CD4-positive, alpha-beta T cell (primary cell): ENCODE measurements at places on chromosomes 11 and 22.

DNA sequence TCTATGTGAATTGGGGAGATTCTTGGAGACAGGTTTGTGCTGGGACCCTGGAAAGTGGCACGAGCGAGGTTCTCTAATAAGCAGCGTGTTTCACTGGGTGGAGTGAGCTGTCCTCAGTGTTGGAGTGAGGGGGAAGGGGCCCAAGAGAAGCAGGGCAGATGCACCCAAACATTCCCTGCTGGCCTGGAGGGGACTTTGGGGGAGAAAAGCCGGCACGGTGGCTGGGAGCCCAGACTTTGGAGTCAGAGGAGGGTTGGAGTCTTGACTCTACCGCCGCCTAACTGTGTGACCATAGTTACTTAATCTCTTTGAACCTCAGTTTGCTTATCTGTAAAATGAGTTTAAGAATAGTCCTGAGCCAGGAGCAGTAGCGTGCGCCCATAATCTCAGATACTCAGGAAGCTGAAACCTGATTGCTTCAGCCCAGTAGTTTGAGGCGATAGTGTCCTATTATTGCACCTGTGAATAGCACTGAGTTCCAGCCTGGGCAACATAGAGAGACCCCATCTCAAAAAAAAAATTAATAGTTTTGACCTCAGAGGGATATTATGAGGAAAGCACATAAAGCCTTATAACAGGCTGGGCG lies 614 bp downstream of the NR1H3 start:
- peaks cover 17% of the 10 kb centered on the region for H3K4me1 ChIP-seq
- H3K27me3 ChIP-seq = no peaks in the 10 kb centered on the region
- H3K36me3 ChIP-seq = no peaks in the 10 kb centered on the region
- no peak overlapping the region for H3K27ac ChIP-seq
- no peak for DNase-seq

DNA sequence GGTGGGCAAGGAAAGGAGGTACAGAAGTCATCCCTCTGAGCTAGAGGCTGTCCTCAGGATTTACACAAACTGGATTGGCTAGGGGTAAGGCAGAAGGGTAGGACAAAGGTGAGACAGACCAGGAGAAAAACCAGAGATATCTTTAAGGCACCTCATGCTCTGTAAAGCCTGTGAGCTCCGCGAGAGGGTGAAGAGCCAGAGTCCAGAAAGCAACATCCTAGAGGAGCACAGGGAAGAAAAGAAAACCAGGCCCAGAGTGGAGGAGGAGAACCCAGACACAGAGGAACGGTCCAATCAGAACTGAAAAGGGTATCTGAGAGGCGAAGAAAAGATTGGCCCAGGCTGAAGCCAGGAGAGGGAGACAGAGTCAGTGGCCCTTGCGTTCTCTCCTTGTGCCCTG lies 5.1 kb downstream of the SLC37A4 start:
- H3K4me1 ChIP-seq = peaks cover 49% of the 10 kb centered on the region
- H3K27me3 ChIP-seq = no peaks in the 10 kb centered on the region
- H3K27ac ChIP-seq = no peak overlapping the region
- no peak overlapping the region for H3K4me3 ChIP-seq
- peaks cover 63% of the 10 kb centered on the region for H3K36me3 ChIP-seq

DNA sequence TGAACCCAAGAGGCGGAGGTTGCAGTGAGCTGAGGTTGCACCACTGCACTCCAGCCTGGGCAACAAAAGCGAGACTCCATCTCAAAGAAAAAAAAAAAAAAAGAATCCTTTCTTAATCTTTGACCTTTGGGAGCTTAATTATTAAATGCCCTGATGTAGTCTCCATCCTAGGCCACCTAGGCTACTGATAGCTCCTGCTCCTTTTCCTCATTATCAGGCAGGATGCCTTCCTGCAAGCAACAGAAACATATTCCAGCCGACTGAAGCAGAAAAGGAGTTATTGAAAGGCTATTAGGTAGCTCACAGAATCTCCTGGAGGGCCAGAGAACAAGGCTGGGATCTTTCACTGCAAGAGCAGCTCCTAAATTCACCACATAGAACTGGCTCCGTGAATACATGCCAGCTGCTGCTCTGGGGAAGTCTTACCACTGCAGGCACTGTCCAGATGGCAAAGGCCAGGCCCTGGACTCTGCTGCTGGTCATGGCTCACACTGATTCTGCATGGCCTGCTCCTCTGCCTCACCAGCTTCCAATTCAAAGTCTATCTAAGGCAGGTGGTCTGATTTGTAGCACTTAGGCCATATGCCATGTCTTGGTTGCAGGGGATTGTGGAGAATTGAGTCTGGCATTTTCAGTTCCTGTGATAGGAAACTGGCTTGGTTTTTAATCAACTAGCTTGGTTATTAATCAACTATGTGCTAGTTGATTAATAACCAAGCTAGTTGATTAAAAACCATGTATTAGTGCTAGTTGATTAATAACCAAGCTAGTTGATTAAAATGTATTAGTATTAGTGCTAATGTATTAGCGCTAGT lies 26.0 kb upstream of the POLD3 start:
- H3K4me3 ChIP-seq = no peak overlapping the region
- no peaks in the 10 kb centered on the region for H3K27me3 ChIP-seq
- no peak overlapping the region for H3K27ac ChIP-seq
- no peak for DNase-seq

DNA sequence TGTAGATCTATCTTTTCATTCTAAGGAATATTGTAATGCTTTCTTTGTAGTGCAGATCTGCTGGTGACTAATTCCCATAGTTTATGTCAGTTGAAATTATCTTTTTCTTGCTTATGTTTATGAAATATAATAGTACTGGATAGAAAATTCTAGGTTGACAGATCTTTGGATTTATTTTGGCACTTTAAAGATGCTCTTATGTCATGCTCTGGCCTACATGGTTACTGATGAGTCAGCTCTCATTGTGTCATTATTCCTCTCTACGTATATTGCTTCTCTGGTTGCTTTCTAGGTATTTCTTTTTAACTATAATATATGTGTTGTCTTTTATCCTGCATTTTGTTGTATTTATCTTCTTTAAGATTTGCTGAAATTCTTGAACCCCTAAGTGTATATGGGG lies 955.5 kb upstream of the CHORDC1 start:
- H3K36me3 ChIP-seq = no peaks in the 10 kb centered on the region
- no peak overlapping the region for H3K4me3 ChIP-seq
- DNase-seq = no peak
- H3K27me3 ChIP-seq = no peaks in the 10 kb centered on the region

DNA sequence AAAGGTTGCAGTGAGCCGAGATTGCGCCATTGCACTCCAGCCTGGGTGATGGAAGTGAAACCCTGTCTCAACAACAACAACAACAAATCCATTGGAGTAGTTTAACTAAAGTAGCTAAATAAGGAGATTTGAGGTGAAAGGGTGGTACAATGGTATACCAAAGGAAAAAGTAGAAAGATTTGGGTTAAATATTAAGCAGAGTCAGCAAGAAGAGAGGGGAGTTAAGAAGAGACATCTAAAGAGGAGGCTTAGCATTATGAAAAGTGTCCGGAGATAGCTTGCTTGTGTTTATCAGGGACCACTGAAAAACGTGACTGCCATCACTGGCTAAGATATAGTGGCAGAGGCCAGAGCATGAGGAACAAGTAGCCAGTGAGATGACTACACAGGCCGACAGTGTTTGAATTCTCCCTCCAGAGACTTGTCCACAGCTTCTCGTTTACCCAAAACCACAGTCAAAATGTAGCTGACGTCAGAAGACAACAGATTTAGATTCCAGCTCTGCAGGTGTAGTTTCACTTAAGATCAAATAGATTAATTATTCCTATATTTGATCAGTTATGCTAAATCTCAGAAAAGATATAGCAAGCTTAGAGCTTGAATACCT lies 32.6 kb upstream of the GRK2 start:
- H3K27ac ChIP-seq = no peak overlapping the region
- no peaks in the 10 kb centered on the region for H3K27me3 ChIP-seq
- no peak overlapping the region for H3K4me3 ChIP-seq
- H3K36me3 ChIP-seq = peaks cover 33% of the 10 kb centered on the region

GRCh38 chr11:77524539-77524938 lies 50.6 kb upstream of the PAK1 start:
- H3K4me1 ChIP-seq = no peaks in the 10 kb centered on the region
- H3K27me3 ChIP-seq = no peaks in the 10 kb centered on the region
- H3K27ac ChIP-seq = no peak overlapping the region
- no peaks in the 10 kb centered on the region for H3K36me3 ChIP-seq

DNA sequence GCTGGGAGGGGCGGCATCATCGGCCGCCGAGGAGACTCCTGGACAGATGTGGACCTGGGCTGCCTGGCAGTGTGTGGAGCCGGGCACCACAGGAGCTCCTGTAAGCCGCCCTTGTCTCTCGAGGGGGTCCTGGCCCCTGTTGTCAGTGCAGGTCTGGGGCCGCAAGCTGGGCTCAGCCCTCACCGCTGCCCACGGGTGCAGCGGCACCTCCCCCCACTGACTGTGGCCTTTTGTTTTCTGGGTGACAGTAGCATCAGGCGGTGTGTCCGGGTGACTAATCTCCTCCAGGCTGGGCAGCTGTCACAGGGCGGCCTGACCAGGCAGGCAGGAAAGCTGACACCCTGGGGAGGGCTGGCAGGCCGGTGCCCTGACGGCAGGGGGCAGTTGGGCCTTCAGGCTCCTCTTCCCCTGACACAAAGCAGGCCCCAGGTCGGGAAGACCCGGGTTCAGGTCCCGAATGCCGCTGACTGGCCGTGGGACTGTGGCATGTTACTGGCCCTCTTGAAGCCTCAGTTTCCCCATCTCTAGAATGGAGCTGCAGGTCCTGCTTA lies 16.3 kb downstream of the DGKZ start:
- peaks cover 51% of the 10 kb centered on the region for H3K36me3 ChIP-seq
- peaks cover 76% of the 10 kb centered on the region for H3K4me1 ChIP-seq
- no peaks in the 10 kb centered on the region for H3K27me3 ChIP-seq
- H3K4me3 ChIP-seq = no peak overlapping the region
- peak overlapping the region; percentile 43 for H3K27ac ChIP-seq

- H3K4me1 ChIP-seq = no peaks in the 10 kb centered on the region
- H3K27me3 ChIP-seq = peaks cover 2% of the 10 kb centered on the region
- H3K27ac ChIP-seq = no peak overlapping the region
These were observed 150.3 kb upstream of the NCAM1 start for GRCh38 chr11:112810951-112811350.

DNA sequence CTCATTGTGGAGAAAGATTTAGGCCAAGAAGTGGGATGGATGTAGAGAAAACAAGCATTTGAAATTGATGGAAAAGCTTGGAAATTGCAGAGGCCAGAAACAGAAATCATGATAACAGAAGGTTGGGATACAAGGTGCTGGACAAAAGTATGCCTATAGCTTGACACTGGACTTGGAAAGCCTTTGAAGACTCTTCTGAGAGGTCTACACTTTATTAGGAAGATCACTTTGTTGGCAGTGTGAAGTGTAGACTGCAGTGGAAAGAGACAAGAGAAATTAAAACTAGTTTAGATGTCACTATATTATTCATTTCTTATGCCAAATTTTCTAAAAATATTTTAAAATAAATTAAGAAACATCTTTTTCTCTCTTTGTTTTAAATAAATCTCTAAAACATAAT lies 59.1 kb downstream of the KIF18A start:
- no peak overlapping the region for H3K27ac ChIP-seq
- DNase-seq = no peak
- no peaks in the 10 kb centered on the region for H3K27me3 ChIP-seq
- H3K4me3 ChIP-seq = no peak overlapping the region

GRCh38 chr11:19966441-19966840 lies 193.8 kb downstream of the DBX1 start:
- no peak overlapping the region for H3K27ac ChIP-seq
- no peak overlapping the region for H3K4me3 ChIP-seq
- no peaks in the 10 kb centered on the region for H3K4me1 ChIP-seq
- H3K27me3 ChIP-seq = no peaks in the 10 kb centered on the region
